Iris pigment epithelial cell (primary cell): ENCODE measurements at places on chromosomes 12 and 14.
A peak's percentile ranks its signal among the peaks of the same experiment; 100 is the strongest.

DNA sequence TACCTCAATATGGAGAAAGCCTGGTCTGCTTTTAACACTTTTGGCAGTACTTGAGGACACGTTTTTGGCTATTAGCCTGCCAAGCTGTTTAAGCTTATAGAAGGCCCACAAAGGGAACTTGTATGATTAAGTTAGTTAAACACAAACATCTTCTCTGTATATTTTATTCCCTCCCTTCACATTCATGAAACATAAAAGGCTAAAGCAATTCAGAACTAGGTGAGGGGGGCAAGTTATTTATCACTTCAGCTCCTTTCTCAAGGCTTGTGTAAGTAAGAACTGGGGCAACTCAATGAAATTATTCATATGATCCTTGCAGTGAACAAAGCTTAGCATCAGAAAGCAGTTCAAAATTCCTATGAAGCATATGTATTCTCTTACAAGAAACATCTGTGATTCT is 7.5 kb downstream of the PRICKLE1 start:
- no peak for DNase-seq

GRCh38 chr12:52189376-52190174 is 2.2 kb downstream of the KRT80 start:
- peak; percentile 47 for DNase-seq

GRCh38 chr14:59454139-59454538 is 11.0 kb downstream of the GPR135 start:
- peak; percentile 96 for DNase-seq

- DNase-seq = no peak
Measured at GRCh38 chr14:28163897-28164296, 602.7 kb upstream of the FOXG1 start.

DNA sequence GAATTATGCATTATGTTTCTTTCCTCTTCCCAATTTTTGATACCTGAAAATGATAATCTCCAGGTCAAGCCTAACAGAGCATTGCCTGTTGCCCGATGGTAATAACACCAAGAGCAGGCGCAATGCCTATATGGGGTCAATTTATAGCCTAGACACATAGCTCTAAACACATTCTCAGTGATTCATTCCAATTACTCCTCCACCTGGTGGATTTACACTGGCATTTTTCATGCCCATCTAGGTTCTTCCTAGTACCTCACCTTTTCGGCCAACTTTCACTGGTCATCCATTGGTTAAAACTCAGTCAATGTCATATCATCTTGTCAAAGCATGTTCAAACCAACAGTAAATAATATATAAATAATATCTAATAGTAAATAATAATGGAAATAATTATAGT is 53.1 kb downstream of the EIF2S3B start:
- DNase-seq = no peak

GRCh38 chr12:26773313-26774104 is 59.5 kb downstream of the ITPR2 start:
- DNase-seq = no peak

- peak; percentile 21 for DNase-seq
Measured at GRCh38 chr12:57517187-57517586, 3.1 kb downstream of the DDIT3 start.

DNA sequence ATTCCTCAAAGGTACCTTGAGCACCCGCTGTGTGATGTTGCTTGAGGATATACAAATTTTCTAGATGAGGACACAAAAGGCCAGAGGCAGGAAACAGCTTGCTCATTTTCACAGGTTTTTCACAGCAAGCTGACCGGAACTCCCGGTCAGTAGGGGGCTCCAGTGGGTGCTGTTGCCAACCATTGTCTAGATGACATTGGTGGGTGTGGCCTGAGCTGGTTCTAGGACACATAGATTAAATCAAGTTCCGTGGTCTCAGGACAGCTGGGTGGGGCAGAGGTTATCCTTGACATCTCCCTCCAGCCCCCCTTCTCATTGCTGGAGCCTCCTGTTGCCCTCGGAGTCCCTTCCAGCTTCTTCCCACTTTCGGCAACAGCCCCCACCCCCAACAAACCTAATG is 153.6 kb upstream of the FKBP4 start:
- DNase-seq = peak; percentile 35

GRCh38 chr12:2638273-2639019 is 156.3 kb upstream of the FKBP4 start:
- DNase-seq = no peak

- peak; percentile 33 for DNase-seq
Measured at GRCh38 chr12:122265886-122266229, 436 bp downstream of the VPS33A start.

DNA sequence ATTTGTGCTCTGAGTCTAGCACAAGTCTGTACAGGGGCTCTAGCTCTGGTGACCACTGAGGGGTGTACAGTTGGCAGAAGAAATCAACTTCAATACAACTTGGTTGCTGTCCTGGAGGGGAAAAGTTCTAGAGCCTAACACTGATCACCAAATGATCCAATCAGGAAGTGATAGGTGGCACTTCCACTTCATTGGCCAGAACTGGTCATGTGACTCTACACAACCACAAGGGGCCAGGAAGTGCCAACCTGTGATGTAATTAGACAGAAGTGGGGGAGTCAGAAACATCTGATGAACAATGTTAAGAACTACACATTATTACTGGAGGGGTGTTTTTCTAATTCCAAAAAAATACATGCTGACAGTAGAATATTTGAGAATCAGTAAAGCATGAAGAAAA is 401.6 kb downstream of the VRK1 start:
- no peak for DNase-seq

GRCh38 chr12:117404940-117405339 is 43.5 kb upstream of the NOS1 start:
- no peak for DNase-seq

GRCh38 chr12:120262852-120263747 is 2.4 kb downstream of the PXN start:
- no peak for DNase-seq

DNA sequence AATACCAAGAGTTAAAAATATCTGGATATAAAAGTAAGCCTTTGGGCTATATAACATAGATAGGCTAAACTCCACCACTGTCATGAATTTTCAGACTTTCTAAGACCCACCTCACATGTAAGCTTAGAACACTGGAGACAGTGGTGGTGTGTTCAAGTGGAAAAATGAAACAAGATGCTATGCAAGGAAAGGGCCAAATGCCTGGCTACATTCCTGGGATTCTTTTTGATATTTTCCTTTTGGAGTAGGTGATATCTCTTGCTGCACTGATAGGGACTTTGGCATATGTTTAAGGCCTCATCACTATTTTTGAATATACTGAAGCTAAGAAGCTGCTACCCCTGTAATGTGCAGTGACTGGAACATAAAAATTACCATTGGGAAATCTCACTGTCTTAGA is 341.3 kb downstream of the SLC16A7 start:
- peak; percentile 23 for DNase-seq

DNA sequence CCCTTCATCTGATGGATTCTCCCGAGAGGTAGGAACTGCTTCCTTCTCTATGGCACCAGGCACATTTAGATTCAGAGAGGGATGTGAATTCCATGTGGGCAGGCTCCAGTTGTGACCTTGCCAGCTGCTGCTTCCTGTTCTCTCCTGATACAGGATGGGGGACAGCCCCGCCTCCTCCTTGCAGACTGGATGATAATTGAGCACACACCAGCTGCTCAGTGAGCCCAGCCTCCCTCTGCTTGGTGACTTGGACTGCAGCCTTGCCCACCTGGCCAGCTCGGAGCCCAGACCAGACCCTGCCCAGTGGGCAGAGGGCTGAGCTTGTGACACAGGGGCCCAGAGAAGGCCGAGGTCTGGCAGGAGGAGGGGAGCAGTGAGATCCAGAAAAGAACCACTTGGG is 90.2 kb downstream of the CALM1 start:
- DNase-seq = no peak

- DNase-seq = no peak
Measured at GRCh38 chr12:26130728-26131127, 5.9 kb upstream of the BHLHE41 start.

GRCh38 chr14:103627073-103628025 is 1.7 kb upstream of the KLC1 start:
- DNase-seq = no peak

DNA sequence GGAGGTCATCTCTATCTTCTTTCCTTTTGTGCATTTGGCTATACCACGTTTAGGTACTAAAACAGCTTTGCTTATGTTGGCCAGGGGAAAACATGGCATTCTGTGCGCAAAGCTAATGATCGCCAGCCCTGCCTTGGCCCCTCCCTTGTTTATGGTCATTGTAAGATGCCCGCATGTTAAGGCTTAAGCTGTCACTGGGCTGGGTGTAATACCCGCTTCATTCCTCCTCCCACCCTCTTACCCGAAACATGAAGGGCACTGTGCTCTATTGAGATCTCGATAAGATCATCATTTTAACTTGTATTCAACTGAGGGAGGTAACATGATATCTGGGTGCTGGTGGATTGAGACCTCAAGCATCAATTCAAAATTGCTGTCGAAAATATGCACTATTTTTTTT is 34.7 kb downstream of the BRI3BP start:
- DNase-seq = no peak

DNA sequence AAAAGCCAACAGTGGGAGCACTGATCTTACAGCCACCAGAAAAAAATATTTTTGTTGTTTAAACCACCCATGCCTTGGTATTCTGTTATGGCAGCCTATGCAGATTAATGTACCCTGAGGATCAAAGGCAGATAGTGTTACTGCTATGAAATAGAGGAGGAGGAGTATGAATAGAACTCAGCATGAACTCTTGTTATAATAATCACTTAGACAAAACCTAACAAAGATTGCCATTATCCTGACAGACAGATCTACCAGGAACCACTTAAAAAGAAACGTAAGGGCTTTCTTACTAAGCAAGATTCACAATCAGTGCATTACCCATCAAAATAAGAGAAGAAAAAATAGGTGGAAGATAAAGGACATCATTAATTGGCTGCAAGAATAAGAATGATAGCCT is 558.3 kb downstream of the GALC start:
- no peak for DNase-seq

DNA sequence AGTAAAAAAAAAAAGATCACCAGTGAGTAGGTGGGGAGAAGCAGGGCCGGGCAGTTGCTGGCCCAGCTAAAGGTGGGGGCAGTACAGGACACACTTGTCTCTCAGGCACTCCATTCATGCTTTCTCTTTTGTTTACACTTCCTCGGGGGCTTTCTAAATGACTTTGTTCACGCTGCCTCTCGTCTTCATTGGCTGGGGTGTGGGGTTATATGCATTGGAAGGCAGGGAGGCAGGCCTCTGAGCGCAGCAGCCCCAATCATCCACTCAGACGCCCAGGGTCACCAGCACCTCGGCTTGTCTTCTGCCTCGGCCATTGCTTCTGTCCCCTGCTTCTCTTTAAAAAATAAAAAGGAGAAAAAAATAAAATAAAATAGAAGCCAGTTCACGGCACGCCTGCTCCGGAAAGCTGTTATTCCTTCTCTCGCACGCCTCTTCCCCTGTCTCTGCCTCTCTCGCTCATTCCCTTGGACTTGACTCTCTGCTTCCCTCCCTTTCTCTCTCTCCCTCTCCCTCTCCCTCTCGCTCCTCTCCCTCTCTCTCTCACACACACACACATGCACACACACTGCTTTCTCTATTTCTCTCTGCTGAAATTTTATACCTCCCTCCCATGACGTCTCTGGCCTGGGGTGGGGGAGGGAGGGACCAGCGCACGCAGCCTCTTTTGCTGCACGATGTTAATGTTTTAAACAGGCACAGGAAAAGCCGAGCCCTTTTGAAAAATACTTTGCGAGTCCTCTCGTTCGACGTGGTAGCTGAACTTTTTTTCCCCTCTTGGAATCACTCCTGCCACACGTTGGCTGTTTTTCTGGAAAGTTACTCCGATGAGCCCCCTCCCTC is at the start of gene TGFB3:
Gene TGFB3, minus strand, starts transcription at position 570 of the 840 bp plus-strand sequence. CDS start 1,102 bp downstream, outside the sequence.
- peak; percentile 95 for DNase-seq

- peak; percentile 63 for DNase-seq
Measured at GRCh38 chr12:74317078-74317601, 220.5 kb upstream of the ATXN7L3B start.

- DNase-seq = no peak
Measured at GRCh38 chr14:64756712-64757111, 52.5 kb downstream of the PLEKHG3 start.

- peak; percentile 27 for DNase-seq
Measured at GRCh38 chr12:99670635-99671034, 23.1 kb downstream of the GARIN6 start.

DNA sequence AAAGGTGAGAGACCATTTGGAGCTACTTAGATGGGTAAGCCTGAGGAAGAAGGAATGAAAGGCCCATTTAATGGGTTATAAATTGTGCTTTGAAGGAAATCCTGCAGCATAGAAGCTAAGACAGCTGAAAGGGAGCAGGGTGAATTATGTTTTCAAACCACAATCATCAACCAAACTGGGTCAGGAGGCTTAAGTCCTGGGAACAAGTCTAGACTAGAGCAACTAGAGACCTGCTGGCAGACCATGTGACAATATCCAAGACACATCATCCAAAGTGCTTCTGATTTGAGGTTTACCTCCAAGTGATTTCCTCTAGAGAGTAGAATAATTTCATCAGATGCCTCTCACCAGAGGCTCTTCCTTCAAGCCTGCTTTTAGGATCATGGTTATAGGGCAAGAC is 53.7 kb downstream of the MAP3K9 start:
- DNase-seq = peak; percentile 76

DNA sequence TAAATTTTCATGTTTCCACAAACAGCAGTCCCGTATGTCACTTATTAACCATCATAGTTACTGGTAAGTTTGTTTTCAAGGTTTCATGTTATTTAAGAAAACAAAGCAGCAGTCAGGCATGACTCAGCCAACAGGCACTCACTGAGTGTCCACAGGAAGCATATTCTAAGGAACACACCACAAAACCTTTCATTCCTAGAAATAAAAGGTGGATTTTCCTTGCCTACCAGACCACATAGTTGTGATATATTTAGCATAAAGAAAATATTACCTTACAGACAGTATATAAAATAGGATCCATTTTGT is 143.3 kb upstream of the AVPR1A start:
- peak; percentile 88 for DNase-seq

DNA sequence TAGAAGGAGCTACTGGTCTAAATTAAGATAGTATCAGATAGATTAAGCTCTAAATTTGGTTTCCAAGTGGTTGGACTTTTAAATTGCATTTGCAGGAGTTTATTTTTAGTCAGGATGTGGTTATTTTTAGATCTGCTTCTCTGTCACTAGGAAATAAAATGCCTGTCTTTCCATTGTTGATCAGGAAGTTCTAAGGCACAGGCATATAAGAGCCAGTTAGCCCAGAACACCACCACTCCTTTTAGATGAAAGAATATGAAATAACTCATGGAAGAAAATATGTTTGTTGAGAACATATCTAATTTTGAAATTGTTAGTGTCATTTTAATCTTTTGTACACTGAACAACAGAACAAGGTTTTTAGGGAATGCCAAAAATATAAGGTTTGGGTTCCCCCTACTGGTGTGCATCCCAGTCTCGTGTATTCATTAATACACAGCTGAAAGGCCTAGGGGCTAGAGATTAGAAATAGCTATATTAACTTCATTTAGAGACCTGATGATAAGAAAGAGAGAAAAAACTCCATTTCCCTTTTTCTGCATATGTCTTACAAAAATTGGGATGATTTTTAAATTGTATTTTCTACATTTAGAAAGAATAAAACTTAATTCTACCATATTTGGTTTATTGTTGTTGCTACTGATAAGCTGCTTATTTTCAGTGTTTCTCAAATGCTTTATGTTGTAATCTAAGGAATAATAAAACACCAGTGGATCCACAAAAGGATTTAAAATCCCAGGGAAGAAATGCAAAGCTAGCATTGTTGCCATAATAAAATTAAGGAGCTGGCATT is 67.2 kb downstream of the RIC8B start:
- DNase-seq = peak; percentile 42

GRCh38 chr12:19140381-19141236 is 11.1 kb downstream of the PLEKHA5 start:
- peak; percentile 23 for DNase-seq

GRCh38 chr14:31084385-31084784 is 58.2 kb upstream of the STRN3 start:
- DNase-seq = no peak

GRCh38 chr12:112988224-112988623 is 9.9 kb downstream of the OAS2 start:
- no peak for DNase-seq
